Kasumi-1 (cell line): ENCODE measurements at places on chromosomes 12 and 14.
A peak's percentile ranks its signal among the peaks of the same experiment; 100 is the strongest.

- peak; percentile 28 for DNase-seq
These were observed 217.9 kb upstream of the BTG1 start for GRCh38 chr12:92363295-92364146.

- peak; percentile 12 for DNase-seq
These were observed 498 bp downstream of the GPR132 start for GRCh38 chr14:105064721-105065143.

GRCh38 chr12:91663310-91663709 lies 480.7 kb upstream of the DCN start:
- no peak for DNase-seq

GRCh38 chr14:80776657-80777056 lies 164.9 kb downstream of the CEP128 start:
- no peak for DNase-seq

GRCh38 chr14:66369157-66369697 lies 116.9 kb upstream of the CCDC196 start:
- no peak for DNase-seq

GRCh38 chr14:89085231-89085731 lies 260.8 kb downstream of the TTC8 start:
- no peak for DNase-seq

DNA sequence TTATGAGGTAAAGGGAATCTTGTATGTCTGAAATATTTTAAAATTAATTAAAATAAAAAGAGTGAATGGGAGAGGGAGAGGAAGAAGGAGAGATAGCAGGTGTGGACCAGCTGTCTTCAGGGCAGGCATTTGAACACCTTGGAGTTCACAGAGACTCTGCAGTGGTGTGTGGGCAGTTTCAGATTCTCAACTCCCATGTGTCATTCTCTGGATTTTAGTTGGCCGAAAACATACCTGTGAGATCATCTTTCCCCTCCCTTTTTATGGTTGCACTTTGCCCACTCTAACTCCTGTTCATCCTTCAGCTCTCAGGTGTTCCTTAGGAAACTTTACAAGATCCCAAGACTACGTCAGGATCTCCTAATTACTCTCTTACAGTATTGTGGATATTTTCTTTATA lies 108.1 kb downstream of the ERC1 start:
- DNase-seq = no peak

DNA sequence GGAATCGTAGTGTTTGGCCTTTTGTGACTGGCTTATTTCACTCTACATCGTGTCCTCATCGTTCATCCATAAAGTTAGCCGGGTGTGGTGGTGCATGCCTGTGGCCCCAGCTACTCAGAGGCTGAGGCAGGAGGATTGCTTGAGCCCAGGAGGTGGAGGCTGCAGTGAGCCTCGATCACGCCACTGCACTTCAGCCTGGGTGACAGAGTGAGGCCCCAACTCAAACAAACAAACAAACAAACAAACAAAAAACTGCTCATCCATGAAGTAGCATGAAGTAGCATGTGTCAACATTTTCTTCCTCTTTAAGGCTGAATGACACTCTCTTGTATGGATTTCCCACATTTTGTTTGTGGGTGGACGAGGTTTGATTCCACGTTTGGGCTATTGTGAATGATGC lies 44.0 kb upstream of the MEG3 start:
- DNase-seq = no peak
